ENCODE measurements at places on chromosomes 13 and 19.

DNA sequence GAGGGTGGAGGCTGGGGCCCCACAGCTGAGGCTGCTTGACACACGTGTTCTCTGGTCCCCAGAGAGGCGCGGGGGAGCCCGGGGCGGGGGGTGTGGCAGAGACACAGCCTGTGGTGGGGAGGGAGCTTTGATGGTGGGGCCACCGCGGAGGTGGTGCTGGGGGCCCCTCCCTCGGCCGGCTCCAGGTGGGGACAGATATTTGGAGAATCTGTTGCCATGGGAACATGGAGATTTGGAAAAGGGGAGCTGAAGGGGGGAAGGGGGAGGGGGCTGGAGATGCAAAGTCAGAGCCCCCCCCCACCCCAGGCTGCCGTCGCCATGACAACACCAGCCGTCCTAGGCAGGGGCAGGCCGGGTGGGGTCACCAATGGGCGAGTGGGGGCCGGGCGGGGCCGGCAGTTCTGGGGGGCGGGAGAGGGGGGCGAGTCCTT, 1.2 kb downstream of the PRKCG start:
- DNase-seq: no peak
- H3K27me3 ChIP-seq: peaks cover 17% of the 10 kb centered on the region
- no peaks in the 10 kb centered on the region for H3K36me3 ChIP-seq
- H3K4me3 ChIP-seq: no peak overlapping the region

GRCh38 chr13:97257800-97258799, 36.0 kb downstream of the MBNL2 start:
- H3K4me1 ChIP-seq: peaks cover 50% of the 10 kb centered on the region
- H3K27ac ChIP-seq: peak overlapping the region; percentile 96
- DNase-seq: peak; percentile 94
- no peaks in the 10 kb centered on the region for H3K27me3 ChIP-seq
- H3K4me3 ChIP-seq: no peak overlapping the region

GRCh38 chr19:6270076-6270745, 9.6 kb downstream of the MLLT1 start:
- H3K4me1 ChIP-seq: peaks cover 27% of the 10 kb centered on the region
- H3K27me3 ChIP-seq: no peaks in the 10 kb centered on the region
- peak overlapping the region; percentile 33 for H3K4me3 ChIP-seq
- H3K36me3 ChIP-seq: peaks cover 39% of the 10 kb centered on the region
- DNase-seq: no peak

GRCh38 chr13:95926231-95926630, 127.0 kb downstream of the UGGT2 start:
- no peak for DNase-seq
- H3K4me1 ChIP-seq: peaks cover 3% of the 10 kb centered on the region
- H3K27me3 ChIP-seq: no peaks in the 10 kb centered on the region
- no peak overlapping the region for H3K4me3 ChIP-seq

DNA sequence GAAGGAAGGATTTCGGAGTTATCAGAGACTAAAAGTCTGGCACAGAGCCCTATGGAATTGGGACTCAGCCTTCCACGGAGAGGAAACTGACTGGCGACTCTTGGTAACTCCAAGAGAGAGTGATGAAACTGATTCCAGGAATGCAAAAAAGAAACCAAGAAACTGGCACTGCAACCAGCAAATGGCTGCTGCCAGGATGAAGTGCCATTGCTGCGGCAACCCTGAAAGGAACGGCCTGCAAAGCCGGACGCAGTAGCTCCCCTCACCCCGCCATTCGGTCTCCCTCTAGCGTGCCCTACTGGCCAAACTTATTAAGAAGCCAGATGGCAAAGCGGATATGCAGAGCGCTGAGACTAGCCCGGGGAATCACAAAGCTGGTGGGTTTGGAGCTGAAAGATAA, 236.0 kb downstream of the PCDH9 start:
- H3K36me3 ChIP-seq: no peaks in the 10 kb centered on the region
- no peaks in the 10 kb centered on the region for H3K27me3 ChIP-seq
- no peak overlapping the region for H3K4me3 ChIP-seq
- H3K4me1 ChIP-seq: no peaks in the 10 kb centered on the region
- H3K27ac ChIP-seq: no peak overlapping the region

DNA sequence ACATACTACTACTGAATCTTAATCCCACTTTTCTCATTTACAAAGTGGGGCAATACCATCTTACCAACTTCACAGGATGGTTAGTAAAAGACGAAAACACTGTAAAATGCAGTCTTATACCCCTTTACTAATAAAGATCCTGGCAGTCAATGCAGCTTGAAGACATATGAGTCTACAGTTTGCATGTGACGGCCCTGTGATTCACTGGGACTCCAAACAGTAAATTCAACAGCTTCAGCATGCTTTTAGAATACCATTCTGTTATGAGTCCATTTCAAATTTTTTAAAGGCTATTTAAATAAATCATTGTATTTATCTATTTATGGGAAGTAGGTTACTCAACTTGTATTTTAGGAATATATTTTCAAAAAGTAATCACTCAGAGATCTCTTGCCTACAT, 629.1 kb downstream of the LIG4 start:
- no peaks in the 10 kb centered on the region for H3K27me3 ChIP-seq
- DNase-seq: no peak
- H3K4me3 ChIP-seq: no peak overlapping the region
- no peaks in the 10 kb centered on the region for H3K36me3 ChIP-seq

GRCh38 chr13:79901336-79901735, 420.4 kb downstream of the NDFIP2 start:
- no peaks in the 10 kb centered on the region for H3K36me3 ChIP-seq
- H3K27me3 ChIP-seq: no peaks in the 10 kb centered on the region
- H3K4me3 ChIP-seq: no peak overlapping the region

DNA sequence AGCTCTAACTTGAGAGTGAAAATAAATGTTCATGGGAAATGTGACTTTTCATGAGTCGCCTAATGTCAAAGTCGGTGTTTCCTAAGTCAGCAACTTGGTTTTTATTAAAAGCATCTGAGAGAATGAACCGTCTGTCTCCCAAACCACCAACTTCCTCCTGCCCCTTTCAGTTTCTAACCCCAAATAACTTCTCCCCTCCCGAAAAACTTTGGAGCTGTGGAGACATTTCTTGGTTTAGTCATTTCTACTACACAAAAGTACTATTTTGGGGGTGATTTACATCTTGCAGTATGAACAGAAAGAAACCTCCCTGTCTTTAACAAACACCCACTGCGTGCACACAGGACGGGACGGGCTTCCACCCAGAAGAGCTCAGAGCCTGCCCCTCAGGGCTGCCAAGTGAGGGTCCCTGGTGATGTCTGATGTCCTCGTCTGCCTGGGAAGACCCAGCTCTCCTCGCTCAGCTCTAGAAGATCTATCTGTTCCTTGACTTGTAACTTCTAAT, 65.0 kb downstream of the RASA3 start:
- no peaks in the 10 kb centered on the region for H3K27me3 ChIP-seq
- no peaks in the 10 kb centered on the region for H3K36me3 ChIP-seq
- H3K27ac ChIP-seq: no peak overlapping the region
- H3K4me3 ChIP-seq: no peak overlapping the region
- peak; percentile 22 for DNase-seq

DNA sequence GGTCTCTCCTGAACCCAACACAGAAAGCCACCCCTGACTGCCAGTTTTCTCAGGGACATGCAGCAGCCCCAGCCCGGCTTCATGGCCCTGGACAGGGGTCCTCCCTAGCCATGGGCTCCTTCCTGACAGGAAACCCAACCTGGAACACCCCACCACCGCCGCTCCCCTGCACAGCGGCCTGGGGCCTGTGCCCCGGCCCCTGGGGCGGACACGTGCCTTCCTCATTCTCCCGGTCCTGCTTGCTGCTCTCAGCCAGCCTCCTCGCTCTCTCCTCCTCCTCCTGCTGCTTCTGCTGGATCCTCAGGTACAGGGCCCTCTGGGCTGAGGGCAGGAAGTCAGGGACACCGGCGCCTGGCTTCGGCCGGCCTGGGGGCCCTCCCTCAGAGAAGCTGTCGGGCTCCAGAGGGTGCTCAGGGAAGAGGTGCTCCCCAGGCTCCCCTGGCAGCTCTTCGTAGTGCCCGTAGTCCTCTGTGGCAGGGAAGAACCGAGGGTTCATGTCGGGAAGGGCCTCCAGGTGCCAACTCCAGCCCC, 20.5 kb upstream of the TMEM160 start:
- no peak overlapping the region for H3K4me3 ChIP-seq
- H3K36me3 ChIP-seq: peaks cover 77% of the 10 kb centered on the region
- no peaks in the 10 kb centered on the region for H3K27me3 ChIP-seq
- DNase-seq: no peak

DNA sequence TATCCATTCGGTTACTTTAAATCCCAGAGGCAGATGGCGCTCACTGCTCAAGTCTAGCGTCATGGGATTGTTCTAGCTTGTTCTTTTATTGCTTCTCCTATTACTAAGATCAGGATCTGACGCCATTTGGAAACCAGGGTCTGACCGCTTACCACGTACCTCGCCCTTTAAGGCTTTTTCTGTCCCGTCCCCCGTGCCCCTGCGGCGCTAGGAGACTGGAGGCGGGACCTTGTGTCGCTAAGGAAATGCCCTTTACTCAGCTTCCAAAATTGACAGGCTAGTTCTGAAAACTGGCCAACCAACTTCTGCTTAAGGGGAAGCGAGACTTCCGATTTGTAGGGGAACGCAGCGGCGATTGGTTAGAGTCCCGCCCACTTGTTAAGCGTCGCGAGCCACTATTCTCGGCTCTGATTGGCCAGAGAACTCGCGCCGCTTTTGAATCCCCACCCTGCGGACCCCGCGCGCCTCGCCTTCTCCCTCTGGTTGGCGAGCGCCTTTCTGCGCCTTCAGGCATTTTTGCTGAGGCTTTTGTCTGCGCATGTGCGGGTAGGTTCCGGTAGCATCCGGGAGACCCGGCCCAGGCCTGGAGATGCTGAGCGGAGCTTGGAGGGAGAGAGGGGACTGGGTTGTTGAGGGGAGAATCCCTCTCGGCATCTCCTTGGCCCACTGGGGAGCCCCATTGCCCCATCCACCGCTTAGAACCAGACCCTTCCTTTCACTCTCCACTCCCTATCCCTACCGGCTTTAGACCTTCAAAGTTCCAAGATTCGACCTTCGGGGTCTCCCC, 3.9 kb upstream of the C19orf84 start:
- DNase-seq: peak; percentile 97
- H3K27ac ChIP-seq: no peak overlapping the region
- H3K4me3 ChIP-seq: peak overlapping the region; percentile 51
- H3K4me1 ChIP-seq: peaks cover 8% of the 10 kb centered on the region
- H3K36me3 ChIP-seq: no peaks in the 10 kb centered on the region
- H3K27me3 ChIP-seq: no peaks in the 10 kb centered on the region

- H3K36me3 ChIP-seq: peaks cover 18% of the 10 kb centered on the region
- no peak overlapping the region for H3K27ac ChIP-seq
- H3K4me3 ChIP-seq: no peak overlapping the region
- no peak for DNase-seq
Measured at GRCh38 chr13:30652746-30653386, 35.1 kb downstream of the USPL1 start.

DNA sequence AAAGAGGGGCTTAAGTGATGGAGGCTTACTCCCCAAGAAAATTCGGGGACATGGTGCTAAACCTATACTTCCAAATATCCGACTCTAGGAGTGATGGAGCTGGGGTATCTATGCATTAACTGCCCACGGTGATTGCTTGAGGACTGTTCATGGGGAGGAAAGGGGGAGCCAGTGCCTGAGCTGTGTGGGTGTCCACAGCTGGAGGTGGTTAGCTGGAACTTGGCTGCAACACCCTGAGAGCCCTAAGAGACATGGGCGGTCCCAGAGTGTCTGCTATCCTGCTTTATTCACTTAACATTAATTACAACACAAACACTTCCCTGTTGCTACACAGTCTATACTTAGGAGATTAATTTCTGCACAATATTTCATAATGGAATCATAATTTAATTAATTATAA, 28.1 kb upstream of the POMP start:
- H3K27me3 ChIP-seq: no peaks in the 10 kb centered on the region
- H3K27ac ChIP-seq: no peak overlapping the region
- H3K4me1 ChIP-seq: no peaks in the 10 kb centered on the region
- no peaks in the 10 kb centered on the region for H3K36me3 ChIP-seq

- H3K4me1 ChIP-seq: no peaks in the 10 kb centered on the region
- H3K4me3 ChIP-seq: no peak overlapping the region
- H3K36me3 ChIP-seq: no peaks in the 10 kb centered on the region
- no peaks in the 10 kb centered on the region for H3K27me3 ChIP-seq
Measured at GRCh38 chr19:37855098-37855497, 51.3 kb downstream of the WDR87 start.

DNA sequence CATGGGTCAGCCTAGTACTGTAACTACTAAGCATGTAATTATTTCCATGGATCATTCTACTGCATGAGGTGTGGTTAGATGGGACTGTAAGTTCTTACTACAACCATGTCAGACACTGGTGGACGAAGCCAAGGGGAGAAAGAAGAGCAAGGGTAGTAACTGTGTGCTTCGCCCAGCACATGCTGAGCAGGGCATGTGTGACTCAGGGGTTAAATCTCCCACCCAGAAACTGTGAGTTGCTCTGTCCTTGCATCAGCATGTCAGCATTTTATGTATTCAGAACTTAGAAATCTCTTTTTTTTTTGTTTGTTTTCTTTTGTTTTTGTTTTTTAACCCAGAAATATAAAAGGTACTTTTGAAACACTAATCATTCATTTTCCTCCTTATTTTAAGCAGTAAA, 436.6 kb upstream of the KLF12 start:
- no peak overlapping the region for H3K4me3 ChIP-seq
- no peaks in the 10 kb centered on the region for H3K4me1 ChIP-seq
- H3K27ac ChIP-seq: no peak overlapping the region
- DNase-seq: no peak
- H3K36me3 ChIP-seq: no peaks in the 10 kb centered on the region

DNA sequence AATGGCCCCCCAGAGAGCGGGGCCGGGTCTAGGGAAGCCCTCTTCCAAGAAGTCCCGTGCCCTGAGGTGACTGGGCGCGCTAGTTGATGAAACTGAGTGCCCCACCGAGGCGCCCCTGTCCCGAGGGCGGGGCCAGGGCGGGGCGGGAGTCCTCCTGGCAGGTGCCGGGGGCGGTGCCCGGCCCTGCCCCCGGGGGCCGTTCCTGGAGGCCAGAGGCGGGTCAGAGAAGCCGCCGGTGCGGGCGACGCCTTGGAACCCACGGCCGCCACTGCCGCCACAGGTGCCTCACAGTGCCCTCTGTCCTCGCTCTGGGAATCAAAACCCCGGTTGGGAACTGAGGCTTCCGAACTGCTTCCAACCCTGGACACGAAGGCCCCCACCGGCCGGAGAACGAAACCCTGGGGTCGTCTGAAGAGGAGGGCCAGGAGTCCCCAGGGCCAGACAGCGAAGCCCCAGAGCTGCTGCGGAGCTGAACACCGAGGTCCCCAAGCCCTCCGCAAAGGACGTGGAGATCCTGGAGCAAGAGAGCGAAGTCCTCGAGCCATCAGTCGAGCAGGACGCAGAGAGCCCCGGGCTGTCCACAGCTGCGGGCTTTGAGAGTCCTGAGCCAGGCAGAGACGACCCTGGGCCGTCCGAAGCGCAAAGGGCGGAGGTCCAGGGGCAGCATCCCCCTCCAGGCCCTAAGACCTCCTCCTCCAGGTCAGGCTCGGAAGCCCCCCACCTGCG, at the start of gene MISP3:
Gene MISP3 (plus strand): TSS at position 252 of the 726 bp plus-strand sequence. CDS start 524 bp downstream, outside the sequence.
- peak within 1 kb of the TSS; percentile 62 for H3K4me3 ChIP-seq
- peaks cover 5% of the 10 kb centered on the region for H3K27me3 ChIP-seq
- DNase-seq: peak; percentile 63
- H3K27ac ChIP-seq: no peak within 1 kb of the TSS
- no peaks in the 10 kb centered on the region for H3K36me3 ChIP-seq

- no peaks in the 10 kb centered on the region for H3K27me3 ChIP-seq
- no peaks in the 10 kb centered on the region for H3K36me3 ChIP-seq
- DNase-seq: no peak
- no peak overlapping the region for H3K4me3 ChIP-seq
- H3K27ac ChIP-seq: no peak overlapping the region
- peaks cover 7% of the 10 kb centered on the region for H3K4me1 ChIP-seq
Measured at GRCh38 chr19:16067205-16067938, 8.9 kb upstream of the TPM4 start.
